ENCODE measurements at places on chromosomes 12 and 14.
A peak's percentile ranks its signal among the peaks of the same experiment; 100 is the strongest.

- DNase-seq, result no peak
Measured at GRCh38 chr12:76698316-76698715, 65.6 kb upstream of the ZDHHC17 start.

GRCh38 chr14:47949006-47949405, 273.6 kb upstream of the MDGA2 start:
- DNase-seq, result no peak

- no peak for DNase-seq
Measured at GRCh38 chr12:69687390-69687789, 11.7 kb downstream of the BEST3 start.

DNA sequence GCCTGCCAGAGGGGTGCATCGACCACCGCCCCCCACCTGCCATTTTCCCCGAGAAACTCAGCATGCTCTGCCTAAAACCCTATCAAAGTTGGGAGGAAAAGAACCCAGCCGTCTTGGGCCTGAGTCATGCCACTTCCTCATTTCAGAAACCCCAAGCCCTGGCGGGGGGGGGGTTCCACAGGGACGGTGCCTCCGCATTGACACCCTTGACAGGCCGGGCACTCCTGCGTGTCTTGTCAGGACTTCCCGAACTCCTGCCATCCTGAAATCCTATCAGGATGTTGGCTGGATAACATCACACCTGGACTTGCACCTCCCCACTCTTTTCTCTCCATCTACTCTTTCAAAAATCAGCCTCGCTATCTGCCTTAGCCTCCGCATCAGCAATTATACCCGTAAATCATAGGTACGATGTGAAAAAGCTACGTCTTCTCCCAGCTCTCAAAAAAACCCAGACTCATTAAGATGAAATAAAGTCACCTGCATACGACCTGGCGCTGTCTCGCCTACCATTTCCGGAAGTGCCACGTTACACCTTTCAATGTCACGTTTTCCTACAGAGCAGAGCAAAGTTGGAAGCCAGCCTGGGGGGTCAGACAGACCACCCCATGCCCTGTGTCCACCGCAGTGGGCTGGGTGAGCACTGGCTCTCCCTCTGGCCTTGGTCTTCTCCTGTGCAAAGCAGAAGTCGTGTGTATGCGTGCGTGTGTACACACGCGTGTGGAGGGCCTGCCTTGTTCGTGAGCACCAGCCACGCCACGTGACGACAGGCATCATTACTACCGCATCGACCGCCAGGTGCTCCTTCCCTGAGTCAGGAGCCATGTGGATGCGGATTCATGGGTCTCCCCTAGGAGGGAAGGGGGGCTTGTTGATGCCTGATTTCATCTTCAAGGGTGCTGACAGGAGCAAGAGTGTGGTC, 96.7 kb downstream of the RFLNA start:
- peak; percentile 73 for DNase-seq

GRCh38 chr14:95140060-95140858, 17.1 kb downstream of the DICER1 start:
- DNase-seq, result no peak
